Sigmoid colon (tissue), 7 donors: ENCODE measurements at places on chromosomes 16 and 17. TPM values are rescaled to one million over a fixed set of nuclear protein-coding genes. Genes with fewer than 3 reads are reported as not detected.

GRCh38 chr17:45229681-45230409 lies 8.2 kb downstream of the FMNL1 start:
- no peak for DNase-seq

DNA sequence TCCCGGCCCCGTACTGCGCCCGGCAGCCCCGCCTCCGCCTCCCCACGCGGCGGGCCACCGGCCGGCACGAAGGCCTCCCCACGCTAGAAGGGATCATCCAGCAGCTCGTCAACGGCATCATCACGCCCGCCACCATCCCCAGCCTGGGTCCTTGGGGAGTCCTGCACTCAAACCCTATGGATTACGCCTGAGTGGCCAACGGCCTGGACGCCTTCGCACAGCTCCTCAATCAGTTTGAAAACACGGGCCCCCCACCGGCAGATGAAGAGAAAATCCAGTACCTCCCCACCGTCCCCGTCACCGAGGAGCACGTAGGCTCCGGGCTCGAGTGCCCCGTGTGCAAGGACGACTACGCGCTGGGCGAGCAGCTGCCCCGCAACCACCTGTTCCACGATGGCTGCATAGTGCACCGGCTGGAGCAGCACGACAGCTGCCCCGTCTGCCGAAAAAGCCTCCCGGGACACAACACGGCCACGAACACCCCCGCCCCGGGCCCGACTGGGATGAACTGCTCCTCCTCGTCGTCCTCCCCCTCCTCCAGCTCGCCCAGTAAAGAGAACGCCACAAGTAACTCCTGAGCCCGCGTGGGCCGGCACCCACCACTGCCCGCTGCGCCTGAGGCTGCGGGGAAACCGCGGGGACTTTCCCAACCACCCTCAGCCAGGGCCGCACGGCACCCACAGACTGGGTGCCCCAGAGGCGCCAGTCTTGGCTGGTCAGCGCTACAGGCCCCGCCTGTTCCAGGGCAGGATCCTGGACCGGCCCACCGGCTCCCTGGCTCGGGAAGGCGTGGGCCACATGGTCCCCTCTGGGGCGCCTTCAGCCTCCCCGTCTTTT lies 39.0 kb upstream of the AKAP1 start:
- peak; percentile 67 for DNase-seq

DNA sequence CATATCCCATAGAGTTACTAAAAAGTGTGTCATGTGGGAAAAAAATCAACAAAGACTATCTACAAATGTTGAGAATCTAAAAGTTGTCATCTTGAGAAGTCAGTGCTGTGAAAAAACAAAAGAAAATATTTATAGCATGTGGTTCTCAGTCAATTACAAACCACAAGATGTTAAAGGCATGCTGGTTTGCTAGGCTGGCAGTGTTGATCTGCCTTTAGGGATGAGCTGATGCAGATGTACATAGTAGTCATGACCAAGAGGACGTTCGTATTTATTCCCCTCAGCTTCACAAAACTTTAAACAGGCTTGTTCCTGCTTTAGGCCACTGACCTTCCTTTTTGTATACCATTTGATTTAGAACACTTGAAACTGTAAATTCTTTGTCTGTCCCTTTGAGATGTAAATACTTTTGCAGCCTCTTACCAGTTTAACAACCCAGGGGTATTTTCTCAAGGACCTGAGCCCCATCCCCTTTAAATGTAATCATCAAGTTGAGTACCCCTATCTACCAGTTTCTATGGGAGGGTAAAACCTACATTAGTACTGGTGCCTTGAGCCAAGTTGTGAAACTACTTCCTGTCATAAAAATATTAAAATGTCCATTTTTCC lies 446.6 kb downstream of the KCNJ18 start:
- DNase-seq = no peak

GRCh38 chr17:33416131-33416530 lies 123.0 kb upstream of the ASIC2 start:
- no peak for DNase-seq

DNA sequence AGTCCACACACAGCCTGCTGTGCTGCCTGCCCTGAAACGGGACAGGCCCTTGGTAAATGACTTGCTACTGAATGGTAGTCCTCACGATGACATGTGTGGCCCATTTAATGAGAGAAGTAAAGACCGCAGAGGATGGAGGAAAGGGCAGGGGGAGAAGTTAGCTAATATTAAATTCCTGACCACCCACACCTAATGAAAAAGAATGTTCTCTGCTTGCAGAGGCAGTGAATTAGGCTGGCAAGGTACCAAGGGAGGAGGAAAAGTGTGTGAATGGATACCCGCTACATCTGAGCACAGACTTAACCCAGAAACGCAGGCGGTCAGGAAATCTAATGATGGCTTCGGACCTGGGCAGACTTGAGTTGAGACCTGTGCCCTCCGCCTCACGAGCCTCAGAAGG lies 141.2 kb downstream of the PRKCA start:
- no peak for DNase-seq

GRCh38 chr17:56833057-56833808 lies 487 bp downstream of the C17orf67 start:
- DNase-seq = peak; percentile 77

DNA sequence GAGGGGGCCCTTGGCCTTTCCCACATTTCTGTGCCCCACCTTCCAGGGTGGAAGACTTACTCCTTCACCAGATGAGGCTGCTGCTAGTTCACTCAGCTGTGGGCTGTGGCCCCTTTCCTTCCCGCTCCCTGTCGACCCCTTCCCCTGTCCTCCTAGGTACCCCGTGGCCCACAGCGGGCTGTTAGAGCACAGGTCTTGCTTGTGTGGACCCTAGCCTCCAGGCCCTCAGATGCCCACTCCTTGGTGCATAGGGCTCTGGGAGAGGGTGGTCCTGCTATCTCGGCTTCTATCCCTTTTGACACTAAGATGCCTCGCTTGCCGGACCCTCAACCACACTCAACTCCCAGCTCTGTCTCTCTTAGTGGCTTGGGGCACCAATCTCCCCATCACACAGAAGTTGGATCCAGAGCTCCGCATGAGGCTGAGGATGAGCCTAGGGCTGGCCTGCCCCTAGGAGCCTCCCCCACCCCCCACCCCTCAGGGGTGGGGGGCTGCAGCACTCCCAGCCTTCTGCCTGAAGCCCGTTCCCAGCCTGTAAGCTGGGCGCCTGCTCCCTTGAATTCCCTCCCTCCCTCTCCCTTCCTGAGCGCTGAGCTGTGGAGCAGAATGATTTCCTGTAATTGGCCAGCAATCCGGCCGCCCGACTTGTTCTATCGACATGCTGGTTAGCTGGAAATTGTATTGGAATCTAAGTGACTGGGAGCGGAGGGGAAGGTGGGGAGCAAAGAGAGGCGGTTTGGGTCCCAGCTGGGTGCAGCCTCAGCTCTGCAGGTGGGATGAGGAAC lies 30.9 kb downstream of the DCAKD start:
- peak; percentile 76 for DNase-seq

GRCh38 chr16:53156516-53156915 lies 101.7 kb downstream of the CHD9 start:
- no peak for DNase-seq

DNA sequence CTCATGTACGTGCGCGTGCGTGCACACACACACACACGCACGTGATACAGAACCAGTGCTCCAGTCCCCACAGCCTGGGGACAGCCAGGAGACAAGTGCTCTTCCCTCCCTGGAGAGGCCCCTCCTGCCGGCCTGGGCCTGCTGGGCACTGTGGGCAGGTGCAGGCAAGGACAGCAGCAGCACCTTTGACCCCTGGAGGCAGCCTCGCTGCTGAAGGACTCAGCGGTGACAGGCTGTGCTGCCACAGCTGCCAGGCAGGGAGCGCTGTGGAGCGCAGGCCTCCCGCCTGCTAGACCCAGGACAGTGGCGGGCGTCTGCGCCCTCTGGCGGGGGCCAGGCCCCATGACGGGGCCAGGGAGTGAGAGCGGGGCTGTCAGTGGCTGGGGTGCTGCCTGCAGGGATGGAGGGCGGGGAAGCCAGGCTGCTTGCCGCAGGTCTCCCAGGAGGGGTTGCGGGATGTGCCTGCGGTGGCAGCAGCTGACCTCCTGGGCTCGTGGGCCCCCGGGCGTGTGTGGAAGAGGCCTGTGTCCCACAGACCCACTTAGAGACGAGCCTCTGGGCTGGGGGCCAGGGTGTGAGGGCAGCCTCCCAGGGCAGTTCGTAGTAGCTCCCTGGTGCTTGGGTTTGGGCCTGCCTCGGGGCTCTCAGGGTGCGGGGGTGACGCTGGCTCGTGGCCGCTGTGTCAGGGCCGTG lies 63.5 kb upstream of the PVALEF start:
- peak; percentile 87 for DNase-seq

DNA sequence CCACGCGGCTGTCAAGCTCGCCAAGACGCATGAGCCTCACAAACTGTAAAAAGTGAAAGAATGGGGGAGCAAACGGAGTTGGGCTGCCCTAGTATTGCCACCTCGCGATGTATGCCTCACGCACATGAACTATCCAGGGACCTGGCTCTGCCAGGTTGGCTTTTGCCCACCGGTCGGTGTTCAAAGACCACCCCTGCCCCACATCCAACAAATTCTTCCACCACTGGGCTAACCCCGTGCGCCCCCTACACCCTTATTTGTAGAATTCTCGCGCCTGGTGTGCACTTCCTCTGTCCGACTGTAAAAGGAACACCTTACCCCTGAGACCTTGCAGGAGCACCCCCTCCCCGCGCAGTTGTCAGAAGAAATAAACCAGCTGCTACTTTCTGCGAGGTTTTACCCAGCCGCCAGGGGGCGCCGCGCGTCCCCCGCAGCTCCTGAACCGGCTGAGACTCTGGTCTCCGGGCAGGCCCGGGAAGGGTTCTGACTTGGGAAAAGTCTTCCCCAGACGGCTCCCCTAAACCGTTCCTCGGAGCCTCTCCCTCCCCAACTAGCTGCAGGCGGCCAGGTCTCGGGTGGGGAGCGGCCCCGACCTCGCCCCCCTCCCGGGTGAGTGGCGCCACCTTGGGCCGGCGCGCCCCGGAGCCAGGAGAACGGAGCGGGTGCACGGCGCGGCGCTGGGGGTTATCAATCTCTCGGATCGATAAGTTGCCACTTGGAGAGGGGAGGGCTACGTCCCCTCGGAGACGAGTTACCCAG lies 1.7 kb upstream of the ZNF423 start:
- DNase-seq = peak; percentile 82

GRCh38 chr16:51134269-51134812 lies 16.7 kb downstream of the SALL1 start:
- no peak for DNase-seq

- peak; percentile 91 for DNase-seq
Measured at GRCh38 chr16:89155184-89155679, 16.3 kb upstream of the CDH15 start.

- DNase-seq = peak; percentile 88
Measured at GRCh38 chr16:85393674-85394451, 219.3 kb upstream of the GSE1 start.

GRCh38 chr17:37818689-37819088 lies 73.8 kb upstream of the HNF1B start:
- no peak for DNase-seq

DNA sequence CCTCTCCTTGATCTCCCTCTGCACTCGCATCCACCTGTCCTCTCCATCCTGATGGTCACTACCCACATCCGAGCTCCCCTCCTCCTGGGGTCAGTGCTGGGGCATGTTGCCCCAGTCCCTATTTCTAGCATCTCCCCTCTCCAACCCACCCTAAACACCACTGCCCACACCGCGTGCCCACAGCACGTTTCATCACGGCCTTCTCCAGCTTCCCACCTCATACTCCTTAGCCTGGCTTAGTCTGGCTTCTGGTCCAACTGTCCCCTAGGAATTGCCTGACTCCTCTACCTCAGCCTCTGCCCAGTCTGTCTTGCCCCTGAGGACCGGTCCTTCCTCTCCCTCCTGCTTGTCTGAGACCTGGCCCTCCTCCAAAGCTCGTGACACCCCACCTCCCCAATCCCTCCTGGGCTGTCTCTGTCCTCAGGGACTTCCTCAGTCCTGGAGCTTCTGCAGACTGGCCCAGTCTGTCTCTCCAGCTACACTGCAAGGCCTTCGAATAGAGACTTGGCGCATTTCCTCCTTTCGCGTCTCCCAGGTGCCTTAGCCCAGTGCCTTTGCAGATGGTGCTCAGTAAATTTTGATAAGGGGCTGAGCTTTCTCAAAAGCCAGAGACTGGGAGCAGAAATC lies 4.9 kb downstream of the ALOX15 start:
- no peak for DNase-seq

GRCh38 chr16:5965321-5965720 lies 867.7 kb upstream of the EEF2KMT start:
- no peak for DNase-seq

GRCh38 chr17:72567774-72568173 lies 447.0 kb downstream of the SOX9 start:
- DNase-seq = no peak

DNA sequence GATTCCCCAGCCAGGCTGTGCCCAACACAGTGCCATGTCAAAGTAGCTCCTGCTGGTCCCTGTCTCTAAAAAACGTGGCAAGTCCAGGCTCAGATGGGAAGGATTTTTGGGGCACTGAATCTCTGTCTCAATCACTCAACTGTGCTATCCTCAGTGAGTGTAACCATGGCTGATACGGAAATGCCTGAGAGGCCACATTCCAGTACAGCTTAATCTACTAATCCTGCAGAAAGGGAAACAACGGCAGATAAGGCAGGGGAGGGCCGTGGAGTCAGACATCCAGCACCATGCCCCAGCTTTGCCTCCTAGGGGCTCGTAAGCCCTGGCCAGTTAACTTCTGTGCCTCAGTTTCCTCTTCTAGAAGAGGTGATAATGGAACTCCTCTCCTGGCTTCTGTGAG lies 251.7 kb downstream of the CPPED1 start:
- no peak for DNase-seq

- no peak for DNase-seq
Measured at GRCh38 chr17:63681530-63681929, 18.4 kb downstream of the LIMD2 start.

DNA sequence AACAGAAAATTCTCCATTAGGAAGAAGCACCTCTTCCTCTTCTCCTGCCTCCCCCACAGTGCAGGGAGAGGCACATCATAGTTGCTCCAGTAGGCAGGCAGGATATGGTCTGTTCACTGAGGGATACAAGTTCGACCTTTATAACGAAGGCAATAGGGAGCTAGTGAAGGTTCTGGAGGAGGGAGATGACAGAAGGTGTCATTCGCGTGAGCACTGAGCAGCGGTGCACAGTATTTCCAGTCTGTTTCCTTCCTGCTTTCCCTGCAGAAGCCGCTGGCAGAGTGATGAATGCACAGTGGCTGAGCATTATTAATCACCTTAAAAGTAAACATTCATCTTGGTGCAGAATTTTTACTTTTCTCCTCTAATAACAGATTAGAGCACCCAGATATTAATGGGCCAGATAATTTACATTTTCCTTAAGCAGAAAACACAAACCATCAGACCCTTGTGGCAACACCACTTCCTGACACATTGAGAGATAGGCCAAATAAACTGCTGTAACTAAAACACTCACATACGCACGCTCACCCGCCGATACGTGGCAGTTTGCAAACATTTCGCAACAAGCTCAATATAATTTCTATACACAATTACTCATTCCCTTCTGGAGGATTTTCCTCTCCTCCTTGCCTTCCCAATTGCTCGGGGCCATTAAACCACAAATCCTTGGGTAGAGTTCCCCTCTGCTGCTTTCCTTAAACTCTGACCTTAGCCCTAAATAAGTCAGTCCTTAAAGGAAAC lies 69.5 kb downstream of the AIPL1 start:
- DNase-seq = no peak

The PCGF2 gene
- 8.9 TPM for total RNA-seq

The TSNAXIP1 gene
- total RNA-seq = 2.9 TPM

The TNRC6C gene
- 15.3 TPM for total RNA-seq

The NAGS gene
- 0.54 TPM for total RNA-seq

The SOX8 gene
- total RNA-seq = 3.0 TPM
